ENCODE measurements at places on chromosomes 5 and 9.

- no peak for DNase-seq
Observed at GRCh38 chr9:76766126-76766525, 1.9 kb downstream of the PCA3 start.

DNA sequence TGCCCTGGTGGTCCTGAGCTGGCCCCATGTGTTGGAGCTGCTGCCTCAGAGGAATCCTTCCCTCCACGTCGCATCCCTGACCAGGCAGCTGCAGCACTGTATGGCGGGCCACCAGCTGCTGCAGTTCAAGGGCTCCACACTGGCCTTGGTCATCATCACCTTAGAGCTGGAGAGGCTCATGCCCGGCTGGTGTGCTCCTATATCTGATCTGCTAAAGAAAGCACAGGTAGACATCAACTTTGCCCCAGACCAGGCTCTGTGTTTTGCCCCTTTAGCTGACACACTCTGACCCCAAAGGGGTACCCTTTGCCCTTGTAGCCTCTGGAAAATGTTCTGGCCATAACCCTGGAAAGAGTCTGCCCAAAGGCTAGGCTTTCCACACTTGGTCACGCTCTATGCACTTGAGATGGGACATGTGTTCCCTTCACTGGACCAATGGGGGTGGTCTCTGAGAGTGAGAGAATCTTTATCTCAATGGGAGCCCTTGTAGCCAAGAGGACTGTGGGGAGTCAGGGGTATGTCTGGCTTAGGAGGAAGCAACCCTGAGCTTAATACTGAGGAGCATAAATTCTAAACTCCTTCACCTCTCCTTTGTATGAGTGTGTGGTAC, 4.8 kb downstream of the CCNI2 start:
- DNase-seq = no peak

DNA sequence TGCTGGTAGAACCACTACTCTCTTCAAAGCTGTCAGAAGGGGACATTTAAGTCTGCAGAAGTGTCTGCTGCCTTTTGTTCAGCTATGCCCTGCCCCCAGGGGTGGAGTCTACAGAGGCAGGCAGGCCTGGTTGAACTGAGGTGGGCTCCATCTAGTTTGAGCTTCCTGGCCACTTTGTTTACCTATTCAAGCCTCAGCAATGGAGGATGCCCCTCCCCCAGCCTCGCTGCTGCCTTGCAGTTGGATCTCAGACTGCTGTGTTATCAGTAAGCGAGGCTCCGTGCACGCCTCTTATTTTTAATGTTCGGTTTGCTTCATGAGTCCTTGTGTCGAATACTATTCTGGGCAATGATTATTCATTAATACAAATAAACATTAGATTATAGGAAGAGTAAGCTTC, 3.1 kb upstream of the SLC27A6 start:
- no peak for DNase-seq

DNA sequence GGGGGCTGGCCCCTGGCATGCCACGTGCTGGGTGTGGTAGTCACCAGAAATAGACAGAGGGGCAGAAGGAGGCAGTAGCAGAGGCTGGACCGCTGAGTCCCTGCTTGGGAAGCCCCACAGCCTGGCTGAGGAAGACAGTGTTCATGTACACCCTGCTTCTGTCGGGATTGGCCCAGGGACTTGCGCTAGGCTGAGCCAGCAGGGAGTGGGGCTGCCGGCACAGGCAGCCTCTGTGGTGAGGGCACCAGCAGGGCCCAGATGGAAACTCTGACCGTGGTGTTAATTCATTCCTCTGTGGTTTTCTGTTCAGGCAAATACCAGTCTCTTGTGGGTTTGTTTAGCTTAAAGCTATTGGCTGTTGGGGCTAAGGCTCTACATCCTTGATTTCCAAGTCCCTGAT, 108.6 kb upstream of the RAD23B start:
- DNase-seq = peak; percentile 60

DNA sequence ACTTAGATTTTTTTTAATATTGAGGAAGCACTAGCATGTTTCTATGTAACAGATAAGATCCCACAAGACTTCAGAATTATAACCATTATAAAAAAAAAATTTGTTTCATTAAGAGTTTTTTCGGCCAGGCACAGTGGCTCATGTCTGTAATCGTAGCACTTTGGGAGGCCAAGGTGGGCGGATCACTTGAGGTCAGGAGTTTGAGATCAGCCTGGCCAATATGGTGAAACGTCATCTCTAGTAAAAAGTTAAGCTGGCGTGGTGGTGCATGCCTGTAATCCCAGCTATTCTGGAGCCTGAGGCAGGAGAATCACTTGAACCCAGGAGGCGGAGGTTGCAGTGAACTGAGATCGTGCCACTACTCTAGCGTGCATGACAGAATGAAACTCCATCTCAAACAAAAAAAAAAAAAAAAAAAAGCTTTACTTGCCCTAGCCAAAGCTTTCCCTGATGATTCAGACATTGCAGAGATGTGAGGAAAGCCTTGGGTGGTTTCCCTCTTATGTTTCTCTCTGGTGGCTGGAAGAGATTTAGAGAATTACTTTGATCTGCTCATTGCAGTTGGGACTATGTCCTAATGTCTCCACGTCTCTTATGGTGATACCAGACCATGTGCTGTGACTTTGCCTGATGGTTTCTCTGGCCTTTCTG, 65.4 kb downstream of the EGFLAM start:
- DNase-seq = peak; percentile 82

- no peak for DNase-seq
Observed at GRCh38 chr5:164375051-164375450, 869.6 kb downstream of the MAT2B start.

GRCh38 chr5:80387063-80387768, 20.6 kb upstream of the ZFYVE16 start:
- no peak for DNase-seq

DNA sequence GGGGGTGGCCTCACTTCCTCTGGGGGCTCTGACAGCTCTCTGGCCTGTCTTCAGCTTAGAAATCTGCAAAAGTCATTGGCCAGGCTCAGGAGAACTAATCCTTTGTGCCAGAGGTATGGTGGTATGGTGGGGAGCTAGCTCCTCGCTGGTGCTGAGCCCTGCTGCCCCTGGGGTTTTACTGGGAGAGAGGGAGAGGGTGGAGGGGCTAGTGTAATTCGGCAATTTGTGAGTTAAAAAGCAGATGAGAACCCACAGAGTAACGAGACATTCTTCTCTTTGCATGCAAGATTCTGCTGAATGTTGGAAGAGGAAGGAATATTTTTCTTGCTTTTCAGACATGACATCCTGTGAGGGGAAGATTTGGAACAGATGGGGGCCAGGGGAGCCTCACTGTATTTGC, 65.5 kb upstream of the SPRY4 start:
- DNase-seq = peak; percentile 38

- DNase-seq = no peak
Observed at GRCh38 chr5:39201781-39202596, 17.4 kb downstream of the FYB1 start.

GRCh38 chr5:32190095-32190494, 16.0 kb upstream of the GOLPH3 start:
- peak; percentile 93 for DNase-seq

DNA sequence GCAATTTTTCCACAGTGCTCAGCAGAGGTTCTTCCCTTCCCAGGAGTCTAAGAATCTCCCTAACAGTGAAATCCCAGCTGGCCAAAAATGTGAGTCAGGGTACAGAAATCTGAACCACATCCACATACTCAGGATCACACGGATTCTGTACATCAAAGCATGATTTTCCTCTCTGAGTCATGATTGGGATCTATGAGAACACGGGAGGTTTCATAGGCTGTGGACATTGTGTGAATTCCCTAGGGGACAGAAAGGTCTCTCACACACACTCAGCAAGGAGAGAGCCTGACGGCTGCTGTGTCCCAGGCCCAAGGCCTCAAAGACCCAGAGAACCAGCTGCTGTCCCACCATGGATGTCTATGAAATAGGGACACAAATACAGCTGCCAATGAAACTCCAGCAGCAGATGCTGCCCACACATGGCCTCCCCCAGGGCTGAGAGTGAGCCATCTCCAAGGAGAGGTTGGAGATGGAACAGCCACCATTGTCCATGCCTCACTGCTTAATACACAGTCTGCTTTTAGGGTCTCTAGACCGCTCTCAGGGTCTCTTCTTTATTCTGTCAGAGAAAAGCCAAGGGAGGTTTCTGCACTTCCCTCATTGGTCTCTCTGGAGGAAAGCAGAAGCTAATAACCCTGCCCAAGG, 102.7 kb downstream of the ADAMTS12 start:
- peak; percentile 99 for DNase-seq

DNA sequence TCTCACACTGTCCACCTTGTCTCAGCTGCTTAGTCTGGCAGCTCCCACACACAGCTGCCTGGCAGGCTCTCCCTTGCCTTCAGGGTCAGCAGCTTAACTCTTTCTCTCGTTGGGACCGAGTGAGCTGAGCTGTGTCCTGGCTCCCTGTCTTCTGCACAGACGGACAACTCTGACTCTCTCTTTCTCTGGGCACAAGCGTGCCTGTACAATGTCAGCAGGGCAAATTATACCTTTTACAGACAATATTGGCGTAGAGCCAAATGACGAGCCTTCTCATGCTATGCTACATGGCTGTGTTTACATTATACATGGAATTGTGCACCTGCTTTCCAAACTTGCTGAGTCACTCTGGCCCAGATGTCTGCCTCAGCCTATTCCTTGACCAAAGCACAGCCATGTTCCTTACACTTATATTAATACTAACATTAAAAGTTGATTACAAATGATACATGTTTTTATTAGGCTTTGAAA, 188.6 kb downstream of the CYLC2 start:
- DNase-seq = no peak

DNA sequence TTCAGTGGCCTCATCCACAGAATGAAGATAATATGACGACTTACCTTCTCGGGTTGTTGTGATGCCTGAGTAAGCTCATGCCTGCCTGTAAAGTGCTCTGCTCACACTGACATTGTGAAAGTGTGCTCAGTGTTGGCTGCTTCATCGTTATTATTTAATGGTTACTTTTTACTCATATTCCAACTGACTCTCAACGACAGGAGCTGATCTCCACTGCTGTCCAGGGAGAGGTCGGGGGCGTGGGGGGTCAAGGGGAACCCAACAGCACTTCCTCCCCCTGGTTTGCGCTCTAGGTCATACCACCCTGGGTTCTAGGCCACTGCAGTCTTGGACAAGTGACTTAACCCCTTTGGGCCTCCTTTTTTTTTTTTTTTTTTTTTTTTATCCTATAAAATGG, 52.9 kb upstream of the ANGPTL2 start:
- DNase-seq = no peak
